ENCODE measurements at places on chromosomes 7 and 10.

- no peak for DNase-seq
These were observed 342.2 kb upstream of the MKI67 start for GRCh38 chr10:128468462-128468861.

GRCh38 chr7:47258798-47259197 lies 323.1 kb downstream of the TNS3 start:
- peak; percentile 42 for DNase-seq

- no peak for DNase-seq
These were observed 2.2 kb upstream of the STRIP2 start for GRCh38 chr7:129431911-129432643.

DNA sequence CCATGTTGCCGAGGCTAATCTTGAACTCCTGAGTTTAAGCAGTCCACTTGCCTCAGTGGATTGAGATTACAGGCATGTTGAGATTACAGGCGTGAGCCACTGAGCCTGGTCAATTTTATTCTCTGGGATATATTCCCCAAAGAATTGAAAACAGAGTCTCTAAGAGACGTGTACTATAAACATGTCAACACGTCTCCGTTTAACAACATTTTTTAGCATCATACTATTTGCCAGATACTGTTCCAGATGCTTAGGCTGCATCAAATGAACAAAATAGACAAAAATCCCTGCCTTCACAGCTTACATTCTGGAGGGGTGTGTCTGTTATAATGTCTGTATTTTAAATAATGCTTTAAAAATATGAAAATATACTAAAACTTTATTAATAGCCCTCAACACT lies 54.1 kb upstream of the PRKG1 start:
- DNase-seq = no peak

DNA sequence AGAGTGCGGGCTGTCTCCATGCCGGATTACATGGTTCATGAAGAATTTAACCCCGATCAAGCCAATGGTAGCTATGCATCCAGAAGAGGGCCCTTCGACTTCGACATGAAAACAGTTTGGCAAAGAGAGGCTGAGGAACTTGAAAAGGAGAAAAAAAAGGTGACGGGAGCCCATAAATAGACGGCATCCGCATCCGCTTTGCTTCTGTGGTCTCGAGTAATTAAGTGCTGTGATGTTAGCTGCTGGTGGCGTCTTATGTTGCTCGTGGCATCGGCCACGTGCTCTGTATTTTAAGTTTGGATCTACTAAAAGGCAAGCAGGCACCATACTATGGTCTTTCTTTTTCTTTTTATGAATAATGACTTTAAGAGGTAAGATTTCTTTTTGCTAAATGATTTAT lies 11.1 kb downstream of the C7orf57 start:
- no peak for DNase-seq

DNA sequence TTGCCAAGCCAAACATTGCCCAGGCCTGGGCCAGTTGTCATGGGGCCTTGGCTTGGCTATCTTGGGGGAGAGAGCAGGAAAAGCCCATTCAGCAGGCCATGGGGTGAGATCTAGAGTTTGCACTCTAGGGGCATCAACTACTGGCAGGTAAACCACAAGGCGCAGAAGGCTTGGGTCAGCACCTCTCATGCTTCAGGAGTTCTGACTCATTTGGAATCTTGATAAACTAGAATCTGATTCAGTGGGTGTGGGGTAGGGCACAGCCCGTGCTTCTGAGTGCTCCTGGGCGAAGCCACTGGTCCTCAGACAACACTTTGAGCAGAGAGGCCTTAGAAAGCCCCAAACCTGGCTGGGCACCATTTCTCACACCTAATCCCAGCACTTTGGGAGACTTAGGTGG lies 81.1 kb downstream of the RGS10 start:
- no peak for DNase-seq

DNA sequence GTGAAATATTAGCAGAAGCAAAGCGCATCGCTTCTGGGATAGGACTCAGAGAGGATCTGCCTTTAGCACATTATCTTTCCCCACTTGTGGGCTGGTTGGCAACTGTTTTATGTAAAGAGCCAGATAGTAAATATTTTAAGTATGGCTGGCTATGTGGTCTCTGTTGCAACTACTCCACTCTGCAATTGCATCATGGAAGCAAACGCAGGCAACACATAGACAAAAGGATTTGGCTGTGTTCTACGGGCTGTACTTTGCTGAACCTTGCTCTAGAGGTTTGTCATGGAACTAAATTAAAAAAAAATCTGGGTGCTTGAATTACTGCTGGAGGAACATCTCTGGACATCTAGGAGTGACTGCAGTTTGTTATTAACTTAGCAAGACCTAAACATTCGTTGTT lies 307.8 kb upstream of the TPK1 start:
- no peak for DNase-seq

DNA sequence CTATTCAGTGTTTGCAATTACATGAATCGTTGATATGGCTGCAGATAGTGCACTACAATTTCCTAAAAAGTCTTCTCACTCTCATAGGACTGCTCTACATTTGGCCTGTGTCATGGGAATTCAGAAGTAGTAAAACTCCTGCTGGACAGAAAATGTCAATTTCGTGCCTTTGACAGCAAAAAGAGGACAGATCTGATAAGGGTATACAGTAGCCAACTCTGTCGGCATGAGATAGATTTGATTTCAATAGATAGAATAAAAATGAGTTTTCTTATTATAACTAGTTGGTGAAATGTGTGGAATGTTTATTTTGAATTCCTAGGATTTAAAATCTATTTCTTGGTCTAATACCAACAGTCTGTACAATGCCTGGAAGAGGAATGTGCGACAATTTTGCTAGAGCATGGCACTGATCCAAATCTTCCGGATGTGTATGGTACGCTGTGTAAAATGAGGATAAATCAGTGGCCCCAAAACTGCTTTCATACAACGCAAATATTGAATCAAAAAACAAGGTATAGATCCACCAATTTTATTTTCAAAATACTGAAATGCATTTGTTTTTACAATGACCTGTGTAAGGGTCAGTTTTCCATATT lies 133.5 kb upstream of the CDK13 start:
- DNase-seq = no peak

DNA sequence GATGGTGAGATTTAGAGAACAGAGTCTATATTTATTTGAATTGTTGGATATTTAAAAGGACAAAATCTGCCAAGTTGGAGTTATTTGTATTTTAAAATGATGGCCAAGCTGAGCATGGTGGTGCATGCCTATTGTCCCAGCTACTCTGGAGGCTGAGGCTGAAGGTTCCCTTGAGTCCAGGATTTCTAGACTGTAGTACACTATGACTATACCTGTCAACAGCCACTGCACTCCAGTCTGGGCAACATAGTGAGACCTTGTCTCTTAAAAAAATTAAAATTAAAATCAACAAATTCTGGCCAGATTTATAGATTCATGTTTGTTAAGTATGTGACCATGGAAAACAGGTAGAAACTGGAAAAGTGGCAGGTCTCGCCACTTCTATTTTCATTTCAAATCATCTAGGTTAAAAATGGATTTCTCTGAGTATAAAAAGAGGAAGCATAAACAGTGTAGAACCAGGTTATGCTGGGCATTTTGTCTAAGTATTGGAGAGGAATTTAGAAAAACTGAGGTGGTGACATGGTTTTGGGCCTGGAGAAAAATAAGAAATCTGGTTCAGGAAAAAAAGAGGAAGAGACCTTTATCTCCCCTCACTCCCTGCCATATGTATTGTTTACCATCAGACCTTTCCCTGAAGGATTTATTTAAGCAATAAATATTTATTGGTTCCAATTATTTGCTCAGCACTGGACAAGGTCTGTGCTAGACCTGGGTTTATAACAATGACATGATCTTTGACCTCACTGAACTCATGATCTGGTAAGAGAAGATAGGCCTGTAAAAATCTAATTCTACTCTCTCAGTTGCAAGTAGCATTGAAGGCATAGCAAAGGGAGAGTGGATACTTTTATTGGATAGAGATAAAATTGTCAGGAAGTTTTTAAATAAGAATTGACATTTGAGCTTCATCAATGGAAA lies 134.2 kb downstream of the TSPAN12 start:
- DNase-seq = no peak

DNA sequence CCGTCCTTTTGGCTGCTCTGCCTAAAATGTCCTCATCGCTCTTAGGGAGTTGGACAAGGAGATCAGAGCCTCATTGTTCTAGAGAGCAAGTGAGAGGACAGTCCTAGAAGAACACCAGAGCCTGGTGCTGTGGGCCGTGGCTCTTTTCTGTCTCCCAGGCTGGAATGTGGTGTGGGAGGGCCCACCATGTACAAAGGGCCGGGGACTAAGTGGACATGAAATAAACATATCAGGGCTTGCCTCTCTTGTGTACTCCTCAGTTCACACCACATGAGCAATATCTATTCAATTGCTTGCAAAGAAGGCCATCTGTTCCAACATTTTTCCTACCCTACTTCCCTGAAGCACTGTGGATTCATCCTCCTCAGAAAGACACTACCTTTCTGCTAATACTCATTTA lies 510.4 kb downstream of the SUGCT start:
- no peak for DNase-seq

- no peak for DNase-seq
These were observed 171.8 kb downstream of the PRKAG2 start for GRCh38 chr7:151704960-151705635.
